ENCODE measurements at places on chromosomes 5 and 9.

DNA sequence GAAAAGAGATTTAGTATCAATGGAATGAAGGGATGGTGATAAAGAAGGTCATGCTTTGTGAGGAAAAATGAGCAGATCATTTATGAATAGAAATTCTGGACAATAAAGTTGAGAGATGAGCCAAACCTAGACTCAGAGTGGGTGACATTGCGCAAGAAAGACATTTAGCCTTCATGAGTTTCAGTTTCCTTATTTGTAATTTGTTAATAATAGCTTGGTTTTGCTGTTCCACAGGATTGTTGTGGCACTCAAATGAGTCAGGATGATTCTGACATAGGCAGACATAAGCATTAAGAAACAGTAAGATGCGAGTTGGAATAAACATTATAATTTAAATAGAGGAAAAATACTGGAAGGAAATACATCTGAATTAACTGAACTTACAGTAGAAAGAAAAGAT lies 34.8 kb downstream of the ITGA2 start:
- DNase-seq: no peak

- no peak for DNase-seq
Measured at GRCh38 chr9:34690983-34691935, at the start of gene CCL19. Gene CCL19 (minus strand): TSS chr9:34691276. CDS start chr9:34691139, 137 bp downstream.

DNA sequence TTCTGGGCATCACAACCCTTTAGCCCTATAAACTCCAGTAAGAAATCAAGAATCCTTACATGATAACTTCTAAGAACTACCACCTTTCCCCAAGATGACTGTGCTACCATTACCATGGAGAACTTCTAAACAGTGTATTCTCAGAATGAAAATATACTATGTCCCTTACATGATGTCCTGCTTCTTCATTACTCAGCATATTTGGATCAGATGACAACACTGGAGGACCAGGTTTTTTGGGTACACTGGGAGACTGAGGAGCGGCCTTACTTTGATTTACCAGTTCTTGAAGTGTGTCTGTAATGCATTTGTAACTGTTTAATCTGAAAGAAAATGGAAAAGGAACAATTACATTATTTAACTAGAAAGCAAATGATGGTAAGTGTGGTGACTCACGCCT lies 55.7 kb upstream of the CPLANE1 start:
- no peak for DNase-seq

DNA sequence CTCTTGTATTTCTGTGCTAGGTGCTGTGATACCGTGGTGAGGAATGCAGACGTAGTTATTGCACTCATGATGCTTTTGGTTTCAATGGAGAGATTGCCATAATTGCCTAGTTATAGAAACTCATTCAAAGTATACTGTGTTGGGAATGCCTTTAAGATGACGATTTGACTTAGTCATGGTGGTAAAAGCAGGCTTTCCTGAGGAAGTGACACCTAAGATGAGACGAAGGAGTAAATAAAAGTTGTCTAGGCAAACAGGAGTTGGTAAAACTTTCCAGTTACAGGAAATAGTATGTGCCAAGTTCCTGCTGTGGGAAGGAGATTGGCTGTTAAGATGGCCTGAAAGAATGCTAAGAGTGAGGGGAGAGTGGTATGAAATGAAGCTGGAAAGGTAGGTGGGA lies 48.1 kb downstream of the FOCAD start:
- DNase-seq: no peak

GRCh38 chr5:74948031-74948546 lies 81.9 kb upstream of the FAM169A start:
- DNase-seq: peak; percentile 15

- no peak for DNase-seq
Measured at GRCh38 chr5:40402007-40402364, 277.7 kb upstream of the PTGER4 start.

- DNase-seq: peak; percentile 61
Measured at GRCh38 chr5:115838885-115839518, 2.4 kb downstream of the ATG12 start.

DNA sequence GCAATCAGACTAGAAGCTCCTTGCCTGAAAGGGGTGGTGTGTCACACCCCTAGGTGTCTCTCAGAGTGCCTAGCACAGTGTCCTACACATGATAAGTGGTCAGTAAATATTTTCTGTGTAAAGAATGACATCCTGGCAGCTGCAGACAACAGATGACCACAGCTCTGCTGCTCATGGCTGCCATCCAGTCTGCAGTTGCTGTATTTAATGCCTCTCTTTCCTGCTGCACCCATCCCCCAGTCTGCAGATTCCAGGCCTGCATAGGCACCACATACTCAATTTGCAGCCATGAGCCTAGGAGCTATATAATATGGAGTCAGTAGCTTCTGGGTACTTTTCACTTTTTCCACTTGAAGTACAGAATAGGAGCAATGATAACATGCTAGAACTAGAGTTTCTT lies 94.9 kb upstream of the NR4A3 start:
- no peak for DNase-seq

GRCh38 chr9:38421498-38422211 lies 2.6 kb downstream of the IGFBPL1 start:
- DNase-seq: peak; percentile 72

DNA sequence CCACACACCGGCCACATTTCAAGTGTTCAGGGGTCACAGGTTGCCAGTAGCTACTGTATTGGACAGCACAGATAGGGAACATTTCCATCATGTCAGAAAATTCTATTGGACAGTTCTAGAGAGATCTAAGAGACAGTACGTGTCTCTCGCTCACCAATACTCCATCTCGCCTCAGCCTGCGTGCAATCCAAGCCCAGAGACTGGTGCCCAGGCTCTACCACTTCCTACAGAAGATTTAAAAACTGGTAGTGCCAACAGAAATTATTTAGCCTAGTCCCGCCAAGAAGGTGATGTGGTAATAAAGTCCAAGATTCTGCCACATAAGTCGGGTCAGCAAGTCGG lies 390 bp upstream of the SNX2 start:
- DNase-seq: no peak

DNA sequence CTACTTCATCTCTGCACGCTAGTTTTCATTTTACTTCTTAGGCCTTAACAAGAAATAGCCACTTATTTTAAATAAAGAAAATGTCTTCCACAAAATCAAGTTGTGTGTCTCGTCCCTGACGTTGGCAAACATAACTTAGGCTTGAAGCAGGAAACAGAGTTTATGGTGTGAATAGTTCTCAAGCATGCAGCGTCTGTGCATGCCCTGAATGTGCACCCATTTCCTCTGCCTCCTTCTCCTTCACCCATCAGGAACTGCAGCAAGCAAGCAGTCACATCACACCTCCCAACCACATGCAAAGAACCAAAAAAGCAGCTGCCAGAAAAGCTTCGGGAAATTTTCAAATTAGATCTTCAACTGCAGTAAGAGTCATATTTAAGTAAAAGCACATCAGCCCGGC lies 424.0 kb upstream of the IRX4 start:
- DNase-seq: no peak

DNA sequence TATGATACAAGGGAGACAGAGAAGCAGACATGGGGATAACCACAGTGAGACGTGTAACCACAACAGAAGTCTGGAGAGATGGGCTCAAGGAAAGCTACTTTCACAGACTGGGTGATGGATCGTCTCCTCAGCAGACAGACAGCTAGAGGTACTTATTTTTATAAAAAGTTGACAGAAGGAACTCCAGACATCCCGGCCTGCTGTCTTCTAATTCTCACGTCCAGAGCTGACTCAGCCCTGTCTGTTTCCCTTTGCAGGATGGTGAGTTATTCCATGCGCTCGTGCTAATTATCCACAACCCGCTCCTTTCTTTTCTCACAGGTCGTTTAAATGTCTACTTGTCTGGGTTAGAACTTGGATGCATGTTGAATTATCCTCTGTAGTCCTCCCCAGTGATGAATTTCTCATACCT lies 304.5 kb downstream of the CWC27 start:
- DNase-seq: peak; percentile 91

GRCh38 chr5:167694325-167695147 lies 596.9 kb upstream of the WWC1 start:
- no peak for DNase-seq

DNA sequence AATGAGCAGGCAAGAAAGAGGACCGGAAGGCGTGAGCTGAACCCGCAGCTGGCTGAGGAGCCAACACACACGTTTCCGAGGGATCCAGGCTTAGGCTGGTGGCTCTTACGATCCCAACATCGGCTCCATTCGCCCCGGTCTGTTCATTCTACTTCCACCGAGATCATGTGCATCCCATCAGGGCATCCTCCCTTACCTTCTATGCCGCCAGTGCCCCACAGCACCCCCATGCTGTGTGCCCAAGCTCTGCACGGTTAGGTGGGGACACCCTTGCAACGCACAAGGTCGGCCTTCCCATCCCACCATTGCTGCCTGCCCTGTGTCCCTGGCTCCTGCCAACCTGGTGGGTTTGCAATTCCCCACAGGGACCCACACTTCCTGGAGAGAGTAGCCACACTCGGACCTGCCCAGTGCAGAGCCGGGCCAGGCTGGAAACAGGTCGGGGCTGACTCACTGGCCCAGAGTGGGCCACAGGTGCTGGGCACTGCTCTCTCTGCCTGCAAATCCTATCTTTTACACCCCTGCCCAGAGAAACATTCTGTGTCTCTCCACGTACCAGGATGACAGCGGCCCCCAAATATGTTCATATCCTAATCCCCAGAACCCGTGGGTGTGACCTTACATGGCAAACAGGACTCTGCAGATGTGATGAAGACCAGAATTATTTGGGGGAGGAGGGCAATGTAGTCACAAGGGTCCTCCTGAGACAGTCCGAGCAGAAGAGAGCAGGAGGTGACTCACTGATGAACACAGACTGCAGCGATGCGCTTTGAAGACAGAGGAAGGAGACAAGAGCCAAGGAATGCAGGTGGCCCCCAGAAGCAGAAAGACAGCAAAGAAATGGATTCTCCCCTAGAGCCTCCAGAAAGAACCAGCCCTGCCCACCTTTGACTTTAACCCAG lies 182.2 kb downstream of the AUH start:
- no peak for DNase-seq

GRCh38 chr5:73591102-73591695 lies 25.7 kb downstream of the UTP15 start:
- peak; percentile 85 for DNase-seq

- DNase-seq: no peak
Measured at GRCh38 chr9:98357921-98358535, 102.6 kb upstream of the TBC1D2 start.

DNA sequence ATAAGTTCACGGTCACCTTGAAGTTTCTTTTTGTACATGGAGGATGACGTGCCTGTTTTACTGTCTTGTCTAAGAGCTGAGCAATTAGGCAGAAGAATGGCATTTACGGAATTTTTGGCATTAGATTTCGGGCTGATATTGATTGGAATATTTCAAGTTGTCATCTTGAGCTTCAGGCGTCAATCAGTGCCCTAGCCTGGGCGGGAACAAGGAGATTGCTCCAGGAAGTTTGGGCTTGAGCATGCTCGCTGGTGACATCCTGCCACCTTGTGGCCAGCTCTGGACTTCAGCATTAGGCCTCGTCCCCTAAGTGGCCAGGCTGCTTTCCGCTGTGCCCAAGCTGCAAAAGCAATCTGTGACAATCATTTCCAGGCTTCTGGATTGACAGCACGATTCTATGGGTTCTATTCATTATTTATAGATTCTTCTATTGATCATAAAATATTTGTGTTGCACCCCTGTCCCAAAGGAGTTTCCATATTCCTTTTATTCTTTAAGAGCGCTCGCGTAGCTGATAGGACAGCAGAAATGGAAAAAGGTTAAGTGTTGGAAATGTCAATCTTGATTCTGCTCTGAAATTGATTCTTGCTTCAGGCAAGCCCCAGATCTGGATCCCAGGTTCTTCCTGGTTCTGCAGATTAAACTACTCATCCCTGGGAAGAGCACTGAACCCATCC lies 79.3 kb downstream of the SLC28A3 start:
- peak; percentile 83 for DNase-seq

DNA sequence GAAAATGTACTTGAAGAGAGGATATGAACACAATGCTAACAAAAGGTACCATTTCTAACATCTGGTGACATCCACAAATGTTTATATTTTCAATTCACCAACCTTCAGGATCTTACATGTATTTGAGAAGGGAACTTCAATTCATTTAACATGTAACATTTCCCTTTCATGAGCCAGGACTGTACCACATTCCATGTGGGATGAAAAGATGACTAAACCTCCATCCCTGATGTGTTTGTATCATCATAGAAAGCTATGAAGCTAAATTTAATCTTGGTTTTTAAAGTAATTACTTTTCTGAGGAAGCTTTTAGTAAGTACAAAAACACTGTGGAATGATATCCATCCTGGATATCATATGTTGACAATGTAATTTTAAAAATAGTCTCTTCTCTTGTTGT lies 78.2 kb upstream of the GNA14 start:
- no peak for DNase-seq

DNA sequence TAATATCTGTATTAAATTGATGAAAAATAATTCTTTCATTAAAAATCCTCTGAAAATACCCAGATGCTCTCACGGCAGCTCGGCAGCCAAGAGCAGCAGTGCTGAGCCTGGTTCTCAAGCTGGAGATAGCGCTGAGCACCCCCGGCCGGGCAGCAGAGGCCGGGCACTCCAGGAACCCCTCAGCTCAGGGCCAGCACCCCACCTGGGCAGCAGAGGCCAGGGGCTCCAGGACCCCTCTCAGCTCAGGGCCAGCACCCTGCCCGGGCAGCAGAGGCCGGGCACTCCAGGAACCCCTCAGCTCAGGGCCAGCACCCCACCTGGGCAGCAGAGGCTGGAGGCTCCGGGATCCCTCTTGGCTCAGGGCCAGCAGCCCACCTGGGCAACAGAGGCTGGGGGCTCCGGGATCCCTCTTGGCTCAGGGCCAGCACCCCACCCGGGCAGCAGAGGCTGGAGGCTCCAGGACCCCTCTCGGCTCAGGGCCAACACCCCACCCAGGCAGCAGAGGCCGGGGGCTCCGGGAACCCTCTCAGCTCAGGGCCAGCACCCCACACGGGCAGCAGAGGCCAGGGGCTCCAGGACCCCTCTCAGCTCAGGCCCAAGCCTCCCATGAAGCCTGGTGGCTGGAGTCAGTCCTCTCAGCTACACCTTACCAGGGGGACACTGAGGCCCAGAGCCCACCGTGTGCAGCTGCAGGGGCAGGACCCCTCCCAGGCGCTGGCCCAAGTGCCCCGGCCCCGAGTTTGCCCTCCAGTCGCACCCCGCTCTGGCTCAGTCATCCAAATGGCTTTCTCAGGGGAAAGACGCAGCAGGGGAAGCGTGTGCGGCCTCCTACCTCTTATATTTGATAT lies 21.7 kb downstream of the CLPTM1L start:
- no peak for DNase-seq

GRCh38 chr5:179265514-179266290 lies 79.6 kb downstream of the ADAMTS2 start:
- peak; percentile 98 for DNase-seq

DNA sequence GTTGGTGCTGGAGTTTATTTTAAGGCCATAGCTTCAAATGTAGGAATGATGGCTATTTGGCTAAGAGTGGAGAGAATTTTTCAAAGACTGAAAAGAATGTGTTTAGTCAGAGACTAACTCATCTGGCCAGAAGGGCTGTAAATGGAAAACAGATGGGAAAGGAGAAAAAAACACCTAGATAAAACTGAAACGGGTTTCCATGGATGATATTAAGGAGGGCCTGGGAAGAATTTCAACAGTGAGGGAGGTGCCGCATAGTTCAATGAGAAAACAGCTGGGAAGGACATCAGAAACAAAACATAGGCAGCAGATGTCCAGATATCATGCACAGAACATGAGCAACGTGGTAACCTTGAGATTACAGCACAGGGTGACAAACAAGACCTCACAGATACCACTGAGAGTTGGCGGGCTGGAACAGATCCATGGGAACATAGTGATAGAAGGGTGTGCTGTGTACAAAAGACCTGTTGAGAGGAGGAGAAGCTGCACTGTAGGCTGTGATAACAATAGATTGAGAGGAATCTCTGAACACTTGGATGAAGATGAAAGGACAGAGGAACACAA lies 31.2 kb upstream of the RAD23B start:
- peak; percentile 90 for DNase-seq
